ENCODE measurements at places on chromosomes 2 and 18. TPM values are rescaled to one million over a fixed set of nuclear protein-coding genes. Genes with fewer than 3 reads are reported as not detected.
A peak's percentile ranks its signal among the peaks of the same experiment; 100 is the strongest.

DNA sequence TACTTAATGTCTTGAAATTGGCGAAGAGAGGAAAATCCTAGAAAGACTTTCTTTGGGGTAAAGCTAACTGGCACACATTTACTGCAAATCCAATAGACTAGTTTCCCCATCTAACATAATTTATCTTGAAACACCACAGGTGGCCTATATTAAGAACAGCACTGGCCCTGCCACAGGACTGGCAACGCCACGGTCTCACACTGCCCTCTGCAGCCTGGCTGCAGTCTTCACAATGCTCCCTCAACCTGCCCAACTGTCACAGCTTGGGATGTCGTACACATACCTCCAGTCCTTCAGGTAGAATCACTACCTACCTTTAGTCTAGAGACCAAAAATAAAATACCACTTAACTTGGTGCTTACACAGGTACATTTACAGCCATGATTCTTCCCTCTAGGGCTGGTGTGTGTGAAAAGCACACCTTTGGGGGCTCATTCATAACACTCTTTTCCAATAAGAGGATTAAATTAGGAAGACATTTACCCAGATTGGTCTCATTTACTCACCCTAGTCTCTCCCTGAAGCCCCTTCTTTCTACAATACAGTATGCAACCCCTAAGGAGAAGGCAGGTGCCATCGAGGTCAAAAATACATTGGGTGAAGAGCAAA, 222.2 kb downstream of the C1D start:
- peak; percentile 72 for DNase-seq

DNA sequence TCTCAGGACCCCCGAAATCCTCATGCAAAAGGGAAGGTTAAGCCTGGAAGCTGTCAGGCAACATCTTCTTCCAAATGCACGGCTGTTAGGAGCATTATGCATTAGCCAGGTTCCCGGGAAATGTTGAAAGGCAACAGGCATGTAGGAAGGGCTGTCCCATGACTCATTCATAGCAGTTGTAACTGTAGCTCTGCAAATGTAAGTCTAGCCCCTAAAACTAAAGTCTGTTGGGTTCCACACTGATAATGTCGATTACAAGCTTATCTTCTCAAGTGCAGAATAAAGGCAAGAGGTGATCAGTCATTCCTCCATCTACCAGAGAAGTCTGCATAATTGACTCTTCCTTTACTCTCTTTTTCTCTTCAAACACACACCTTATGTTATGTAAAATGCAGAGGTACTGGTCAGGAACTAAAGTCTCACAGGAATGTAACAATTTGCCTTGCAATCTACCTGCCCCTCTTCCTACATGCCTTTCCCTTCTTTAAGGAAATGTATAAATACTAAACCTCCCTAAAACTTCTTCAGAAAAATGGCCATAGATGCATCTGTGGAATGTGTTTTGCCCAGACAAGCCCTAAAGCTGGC, 99.8 kb downstream of the AKAIN1 start:
- no peak for DNase-seq

GRCh38 chr18:36593641-36594040, 235.2 kb downstream of the TPGS2 start:
- no peak for DNase-seq

GRCh38 chr18:63137999-63138435, 181.6 kb downstream of the BCL2 start:
- no peak for DNase-seq

GRCh38 chr2:3102081-3102921, 275.3 kb downstream of the EIPR1 start:
- DNase-seq, result no peak

BOLL gene
- polyA plus RNA-seq, result 256 TPM

PPM1G gene
- polyA plus RNA-seq, result 569 TPM
